ENCODE measurements at places on chromosomes 7 and 10.

DNA sequence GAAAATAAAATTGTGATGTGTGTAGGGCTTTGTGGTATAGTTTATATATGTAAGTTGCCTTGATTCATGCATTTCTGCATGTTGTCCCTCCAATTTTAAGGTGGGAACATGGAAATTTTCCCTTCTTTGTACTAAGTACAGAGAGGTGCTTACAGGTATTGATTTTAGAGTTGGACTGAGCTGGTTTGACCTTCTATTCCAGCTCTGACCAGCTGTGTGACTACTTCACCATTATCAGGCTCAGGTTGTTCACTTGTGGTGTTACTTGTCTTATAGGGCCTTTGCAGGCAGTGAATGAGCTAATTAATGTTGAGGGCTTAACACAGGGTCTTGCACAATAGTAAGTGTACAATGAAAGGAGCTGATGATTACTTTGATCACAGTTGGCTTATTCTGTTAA, 16.3 kb downstream of the ZNF804B start:
- no peak for ATAC-seq

DNA sequence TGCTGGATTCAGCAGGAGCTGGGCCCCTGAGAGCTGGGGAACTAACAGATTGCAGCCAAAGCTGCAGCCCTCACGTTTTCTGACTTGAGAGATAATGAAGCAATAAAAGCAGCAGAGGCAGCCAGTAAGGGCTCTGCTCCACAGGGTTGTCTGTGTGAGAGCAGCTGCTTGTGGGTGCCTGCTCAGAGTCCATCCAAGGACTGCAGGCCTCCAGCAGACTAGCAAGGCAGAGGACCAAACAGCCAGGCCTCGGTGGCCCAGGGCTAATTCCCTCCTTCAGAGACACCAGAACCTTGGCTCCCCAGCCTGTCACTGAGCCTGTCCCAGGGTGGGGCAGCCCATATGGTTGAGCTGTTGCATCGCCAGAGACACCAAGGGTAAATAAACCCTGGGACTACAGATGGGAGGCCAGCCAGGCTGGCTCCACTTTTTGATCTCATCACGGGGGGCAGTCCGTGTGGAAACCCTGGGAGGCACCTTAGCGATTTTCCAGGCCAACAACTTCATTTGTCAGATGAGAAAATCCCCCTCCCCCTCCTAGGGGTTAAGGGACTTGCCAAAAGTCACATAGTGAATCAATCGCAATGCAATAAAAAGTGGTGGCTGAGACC, 229.2 kb downstream of the WDR11 start:
- ATAC-seq = no peak

- no peak for ATAC-seq
Measured at GRCh38 chr10:62171791-62172190, 96.9 kb downstream of the RTKN2 start.

GRCh38 chr7:30281263-30281662, 3.1 kb upstream of the ZNRF2 start:
- no peak for ATAC-seq

DNA sequence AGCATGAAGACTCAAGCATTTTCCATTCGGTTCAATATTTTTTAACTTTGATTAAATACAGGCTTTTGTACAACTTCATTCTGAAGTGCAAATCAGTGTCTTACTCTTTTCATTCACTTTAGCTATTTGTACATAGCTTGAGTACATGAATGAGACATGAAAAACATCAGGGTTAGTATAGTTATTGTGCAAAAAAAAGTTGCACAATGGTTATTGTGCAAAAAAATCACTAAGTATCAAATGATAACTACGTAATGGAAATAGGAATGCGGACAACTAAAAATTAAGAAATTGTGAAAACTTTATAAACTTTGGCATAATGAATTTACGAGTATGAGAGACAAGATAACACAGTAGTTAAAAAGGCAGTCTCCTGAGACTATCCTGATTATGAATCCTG, 442.9 kb downstream of the ARL4A start:
- ATAC-seq = no peak

All from SK-N-SH treated with all-trans-retinoic acid at 6 μM for 48 hours (cell line).